NCI-H526 (cell line): ENCODE measurements at places on chromosomes 2 and 18.
A peak's percentile ranks its signal among the peaks of the same experiment; 100 is the strongest.

GRCh38 chr2:172097557-172098131 lies 5.1 kb downstream of the DLX2 start:
- no peak for DNase-seq

DNA sequence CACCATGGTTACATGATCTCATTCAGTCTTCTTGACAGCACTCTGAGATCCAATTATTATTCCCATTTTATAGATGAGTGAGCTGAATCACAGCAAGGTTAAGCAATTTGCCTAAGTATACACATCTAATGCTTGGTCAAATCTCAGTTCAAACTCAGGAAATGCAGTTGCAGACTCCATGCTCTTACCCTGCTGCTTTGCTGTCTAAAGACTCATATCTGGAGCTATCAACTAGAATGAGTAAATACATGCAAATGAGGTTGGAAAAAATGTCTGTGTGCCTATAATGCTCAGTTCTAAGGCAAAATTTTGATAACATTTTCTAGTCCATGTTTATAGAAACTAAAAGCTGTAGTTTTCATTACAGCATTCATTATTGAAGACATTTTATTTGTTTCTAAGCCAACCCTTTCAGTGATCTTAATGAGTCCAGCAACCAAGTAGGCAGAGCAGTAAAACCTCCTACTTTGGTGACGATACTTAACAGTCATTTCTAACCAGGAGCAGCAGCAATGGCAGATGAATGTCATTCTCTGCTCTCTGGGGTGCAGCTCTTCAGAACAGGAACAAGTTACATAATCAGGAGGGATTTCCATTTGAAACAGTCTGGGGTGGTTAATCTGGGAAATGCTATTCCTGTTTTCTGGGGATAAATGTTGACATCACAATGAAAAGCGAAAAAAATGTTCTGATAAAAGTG lies 396.8 kb upstream of the UBE2E3 start:
- no peak for DNase-seq

DNA sequence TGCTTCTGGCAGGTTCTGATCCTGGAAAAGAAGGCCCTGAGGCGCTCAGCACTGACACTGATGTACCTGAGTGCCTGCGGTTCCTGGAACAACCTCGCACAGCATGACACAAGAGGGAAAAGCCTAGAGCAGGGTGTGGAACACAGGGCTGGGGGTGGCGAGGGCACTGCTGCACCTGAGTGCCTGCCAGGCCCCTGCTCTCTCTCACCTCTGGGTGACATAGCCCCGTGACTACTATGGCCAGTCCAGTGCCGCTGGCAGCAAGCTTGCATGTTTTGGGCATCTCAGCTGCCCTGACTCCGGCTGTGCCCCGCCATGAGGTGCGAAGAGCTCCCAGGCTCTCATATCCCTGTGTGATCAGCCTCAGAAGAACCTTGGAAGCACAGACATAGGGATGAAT lies 825.2 kb upstream of the SALL3 start:
- no peak for DNase-seq

DNA sequence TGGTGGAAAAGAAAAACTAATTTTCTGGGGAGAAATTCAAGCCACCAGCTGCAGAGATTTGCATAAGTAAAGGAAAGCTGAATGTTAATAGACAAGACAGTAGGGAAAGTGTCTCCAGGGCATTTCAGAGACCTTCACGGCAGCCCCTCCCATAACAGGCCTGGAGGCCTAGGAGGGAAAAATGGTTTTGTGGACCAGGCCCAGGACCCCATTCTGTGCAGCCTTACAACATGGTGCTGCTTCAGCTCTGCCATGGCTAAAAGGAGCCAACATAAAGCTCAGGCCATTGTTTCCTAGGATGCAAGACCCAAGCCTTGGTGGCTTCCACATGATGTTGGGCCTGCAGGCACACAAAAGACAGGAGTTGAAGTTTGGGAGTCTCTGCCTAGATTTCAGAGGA lies 697.1 kb downstream of the SOCS6 start:
- DNase-seq: no peak

- no peak for DNase-seq
Observed at GRCh38 chr2:199160677-199161465, 296.9 kb downstream of the SATB2 start.

DNA sequence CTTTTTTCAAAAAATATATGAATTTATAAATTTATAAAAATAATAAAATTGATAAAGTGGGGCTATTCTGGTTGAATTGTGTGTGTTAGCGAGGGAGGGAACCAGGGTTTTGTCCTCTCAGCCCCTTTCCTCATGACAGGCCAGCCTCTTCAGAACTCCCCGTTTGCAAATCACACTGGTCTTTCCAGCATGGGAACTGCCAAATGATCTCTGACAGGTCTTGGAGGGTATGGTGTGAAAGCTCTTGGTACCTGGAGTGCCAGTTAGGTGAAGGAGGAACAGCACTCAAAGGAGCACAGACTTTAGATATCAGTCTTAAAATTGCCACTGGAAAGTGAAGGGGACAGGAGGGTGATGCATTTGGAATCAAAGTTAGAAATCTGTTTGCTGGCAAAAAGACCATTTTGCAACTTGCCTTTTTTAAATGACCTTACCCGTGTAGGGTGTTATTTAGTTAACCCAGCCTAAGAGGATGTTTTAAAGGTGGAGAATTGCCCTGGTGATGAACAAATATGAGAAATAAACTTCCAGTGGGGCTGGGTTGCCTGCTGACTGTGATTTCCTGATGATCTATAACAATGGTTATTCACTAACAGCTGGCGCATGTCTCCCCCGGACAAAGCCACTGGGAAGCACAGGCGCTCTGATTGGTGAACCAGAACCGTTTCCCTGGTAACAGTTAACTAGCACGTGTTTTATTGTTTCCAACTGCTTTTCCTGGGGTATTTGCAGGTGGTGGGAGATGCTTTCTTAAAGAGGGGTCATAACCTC lies 85.3 kb upstream of the EFEMP1 start:
- DNase-seq: peak; percentile 79

GRCh38 chr2:27746325-27746724 lies 25.2 kb upstream of the MRPL33 start:
- DNase-seq: no peak

- DNase-seq: no peak
Observed at GRCh38 chr2:82675186-82675585, 1783.9 kb downstream of the SUCLG1 start.

DNA sequence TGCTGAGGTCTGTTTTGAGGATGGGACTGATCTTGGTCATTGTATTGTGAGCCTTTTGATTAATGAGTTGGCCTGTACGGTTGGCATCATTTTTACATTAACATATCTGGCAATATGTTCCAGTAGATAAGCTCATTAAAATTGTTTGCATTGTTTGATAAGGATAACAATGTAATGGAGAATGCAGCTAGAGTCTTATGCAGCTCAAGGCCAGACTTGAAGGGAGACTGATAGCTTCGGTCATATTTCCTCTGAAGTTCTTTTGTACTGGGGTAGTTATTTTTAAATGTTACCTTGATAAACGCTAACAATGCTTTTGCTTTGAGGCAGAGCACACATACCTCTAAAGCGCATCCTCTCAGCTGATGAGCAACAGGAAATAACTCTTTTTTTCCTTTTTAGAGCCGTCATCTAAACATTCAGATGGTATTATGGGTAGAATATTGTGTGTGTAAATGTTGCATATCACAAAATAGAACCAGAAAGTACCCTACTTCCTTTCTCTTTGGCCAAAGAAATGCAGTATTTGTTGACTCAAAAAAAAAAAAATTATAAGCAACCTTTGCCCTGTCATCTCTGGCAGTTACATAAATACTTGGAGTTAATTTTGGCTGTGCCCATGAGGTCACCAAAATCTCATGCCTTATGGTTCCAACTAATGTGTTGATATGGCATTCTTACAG lies 1.3 kb downstream of the MAPRE2 start:
- DNase-seq: no peak

GRCh38 chr2:86617738-86618137 lies 5.9 kb downstream of the RNF103 start:
- no peak for DNase-seq

GRCh38 chr2:159976527-159977160 lies 85.8 kb downstream of the PLA2R1 start:
- DNase-seq: no peak

GRCh38 chr2:20578895-20579825 lies 71.7 kb downstream of the HS1BP3 start:
- no peak for DNase-seq

DNA sequence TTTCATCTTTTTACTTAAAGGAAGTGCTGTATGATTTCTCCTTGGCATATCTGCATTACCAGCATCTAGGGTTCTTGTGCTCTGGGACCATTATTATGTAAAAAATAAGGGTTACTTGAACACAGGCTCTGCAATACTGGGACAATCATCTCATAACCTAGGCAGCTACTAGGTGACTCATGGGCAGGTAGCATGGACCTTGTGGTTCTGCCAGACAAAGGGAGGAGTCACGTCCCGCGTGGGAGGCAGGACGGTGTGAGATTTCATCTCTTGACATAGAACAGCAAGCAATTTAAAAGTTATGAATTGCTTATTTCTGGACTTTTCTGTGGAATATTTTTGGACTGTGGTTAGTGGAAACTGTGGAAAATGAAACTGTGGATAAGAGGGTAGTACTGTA lies 34.1 kb downstream of the ASAP2 start:
- no peak for DNase-seq

- no peak for DNase-seq
Observed at GRCh38 chr2:153872311-153873051, 759 bp downstream of the GALNT13 start.

DNA sequence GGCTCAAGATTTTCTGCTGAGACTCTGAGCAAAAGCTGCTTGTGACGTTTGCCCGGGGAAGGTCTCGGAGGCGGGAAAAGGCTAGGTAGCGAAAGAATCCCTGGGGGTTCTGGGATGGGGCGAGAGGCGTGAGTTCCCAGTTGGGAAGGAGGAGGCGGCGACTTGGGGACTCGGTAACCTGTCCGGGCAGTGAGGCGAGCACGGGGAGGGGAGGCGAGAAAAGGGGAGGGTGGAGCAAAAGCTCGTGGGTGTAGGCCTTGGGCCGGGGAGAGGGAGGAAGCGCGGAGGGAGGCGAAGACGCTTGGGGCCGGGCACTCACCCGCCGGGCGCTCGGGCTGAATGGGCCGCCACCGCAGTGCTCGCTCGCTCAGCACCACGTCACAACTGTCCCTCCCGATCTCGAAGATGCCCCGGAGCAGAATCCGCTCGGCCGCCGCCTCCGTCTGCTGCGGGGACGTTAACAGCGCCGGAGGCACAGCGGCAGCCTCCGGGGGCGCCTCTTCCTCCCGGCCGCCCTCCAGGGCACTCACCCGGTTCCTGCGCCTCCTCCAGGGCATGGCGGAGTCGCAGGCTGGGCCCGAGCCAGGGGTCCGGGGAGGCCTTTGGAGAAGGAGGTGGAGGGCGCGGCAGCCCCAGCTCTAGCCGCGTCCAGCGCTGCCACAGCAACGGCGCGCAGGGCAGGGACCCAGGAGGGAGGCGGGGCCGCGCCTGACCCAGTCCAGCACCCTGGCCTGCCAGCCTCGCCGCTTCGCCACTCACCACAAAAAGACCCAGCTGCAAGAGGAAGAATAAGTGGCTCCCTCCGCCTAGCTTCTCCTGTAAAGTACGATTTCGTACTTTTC lies at the start of gene CERKL:
Gene CERKL (minus strand): TSS at position 656 of the 842 bp plus-strand sequence. CDS start 99 bp downstream, at position 557.
- DNase-seq: peak; percentile 65

DNA sequence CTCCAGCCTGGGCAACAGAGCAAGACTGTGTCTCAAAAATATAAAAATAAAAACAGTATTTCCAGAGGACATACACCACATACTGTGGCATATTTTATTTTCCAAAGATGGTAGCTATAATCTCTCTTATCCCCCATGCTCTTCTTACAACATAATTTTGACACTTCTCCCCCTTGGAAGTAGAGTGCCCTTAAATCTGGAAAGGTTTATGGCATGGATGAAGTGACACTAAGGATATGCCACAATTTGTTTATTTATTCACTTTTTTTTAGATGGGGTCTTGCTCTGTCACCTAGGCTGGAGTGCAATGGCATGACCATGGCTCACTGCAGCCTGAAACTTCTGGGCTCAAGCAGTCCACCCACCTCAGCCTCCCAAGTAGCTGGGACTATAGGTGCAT lies 56.7 kb downstream of the HNRNPLL start:
- no peak for DNase-seq

GRCh38 chr2:190186238-190186637 lies 123.7 kb upstream of the MSTN start:
- no peak for DNase-seq

GRCh38 chr18:49021433-49022129 lies 70.8 kb upstream of the SMAD7 start:
- DNase-seq: peak; percentile 38

DNA sequence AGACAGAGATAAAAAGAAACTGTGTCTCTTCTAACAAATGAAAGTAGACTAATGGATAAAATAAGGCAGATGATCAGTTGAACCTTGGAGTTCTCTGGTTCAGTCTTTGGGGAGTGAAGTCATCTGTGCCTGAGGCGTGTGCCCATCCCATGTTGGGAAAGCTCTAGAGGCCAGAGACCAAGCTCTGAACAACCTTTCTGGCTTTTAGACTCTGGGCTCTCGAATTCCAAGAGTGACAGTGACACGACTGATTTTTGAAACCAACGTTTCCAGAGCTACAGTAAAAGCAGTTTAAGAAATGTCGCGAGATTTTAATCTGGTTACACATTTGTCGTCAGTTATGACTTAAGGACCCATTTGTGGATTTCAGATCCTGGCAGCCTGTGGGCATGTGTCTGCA lies 83.7 kb upstream of the APCDD1 start:
- no peak for DNase-seq

GRCh38 chr2:86398500-86399474 lies 42.4 kb upstream of the KDM3A start:
- no peak for DNase-seq

GRCh38 chr2:201203916-201204654 lies 21.1 kb downstream of the CASP10 start:
- DNase-seq: no peak

GRCh38 chr2:106812383-106812782 lies 73.6 kb downstream of the ST6GAL2 start:
- DNase-seq: no peak

- no peak for DNase-seq
Observed at GRCh38 chr2:62334440-62335058, 138.6 kb downstream of the B3GNT2 start.

DNA sequence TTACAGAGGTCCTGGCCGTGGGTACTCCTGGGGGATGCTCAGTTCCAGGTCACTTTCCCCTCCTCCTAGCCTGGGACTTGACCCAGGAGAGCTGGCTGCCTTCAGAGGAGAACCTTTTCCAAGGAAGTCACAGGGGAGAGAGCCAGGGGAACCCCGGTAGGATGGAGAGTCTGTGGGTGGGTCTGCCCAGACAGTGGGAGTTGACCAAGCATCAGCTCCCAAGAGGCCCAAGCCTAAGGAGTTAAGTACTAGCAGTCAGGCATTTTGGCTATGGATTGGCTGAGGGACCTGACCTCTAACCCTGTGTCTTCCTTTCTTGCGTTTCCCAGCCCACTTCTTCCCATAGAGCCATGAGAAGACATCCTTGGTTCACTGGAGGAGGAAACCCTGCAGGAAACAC lies 48.8 kb upstream of the PLB1 start:
- DNase-seq: no peak

DNA sequence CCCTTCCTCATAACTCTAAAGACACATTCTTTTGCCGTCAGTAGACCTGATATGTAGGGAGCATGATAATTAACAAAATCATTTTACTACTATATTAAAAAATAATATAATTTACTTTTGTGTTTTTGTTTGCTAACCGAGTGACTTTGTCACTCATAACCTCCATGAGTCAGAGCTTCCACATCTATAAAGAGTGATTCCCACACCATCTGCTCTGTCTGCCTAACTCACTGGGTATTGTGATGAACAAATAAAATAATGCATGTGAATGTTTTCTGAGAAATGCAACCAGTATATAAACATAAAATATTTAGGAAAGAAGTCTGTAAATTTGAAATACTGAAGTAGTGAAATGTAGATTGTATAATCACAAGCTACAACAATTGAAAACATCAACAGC lies 123.4 kb upstream of the DSEL start:
- no peak for DNase-seq
